Right cardiac atrium (tissue), 5 donors: ENCODE measurements at places on chromosomes 3 and 15.
A peak's percentile ranks its signal among the peaks of the same experiment; 100 is the strongest.

- DNase-seq = no peak
Measured at GRCh38 chr15:68302729-68303128, 25.2 kb downstream of the FEM1B start.

DNA sequence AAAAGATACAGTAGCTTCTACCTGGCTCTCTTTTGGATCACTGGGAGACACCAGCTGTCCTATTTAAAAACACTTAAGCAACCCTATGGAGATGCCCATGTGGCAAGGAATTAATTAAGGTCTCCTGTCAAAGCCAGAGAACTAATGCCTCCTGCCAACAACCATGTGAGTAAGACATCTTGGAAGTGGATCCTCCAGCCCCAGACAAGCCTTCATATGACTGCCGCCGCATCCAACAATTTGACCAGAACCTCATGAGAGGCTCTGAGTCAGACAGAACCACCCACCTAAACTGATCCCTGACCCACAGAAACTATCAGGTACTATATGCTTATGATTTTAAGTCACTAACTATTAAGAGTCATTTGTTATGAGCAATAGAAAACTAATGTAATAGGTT, 22.3 kb downstream of the IFT80 start:
- DNase-seq = no peak

- DNase-seq = no peak
Measured at GRCh38 chr3:184842433-184842832, 30.5 kb downstream of the VPS8 start.

- DNase-seq = no peak
Measured at GRCh38 chr15:76962337-76963013, 30.9 kb downstream of the RCN2 start.

DNA sequence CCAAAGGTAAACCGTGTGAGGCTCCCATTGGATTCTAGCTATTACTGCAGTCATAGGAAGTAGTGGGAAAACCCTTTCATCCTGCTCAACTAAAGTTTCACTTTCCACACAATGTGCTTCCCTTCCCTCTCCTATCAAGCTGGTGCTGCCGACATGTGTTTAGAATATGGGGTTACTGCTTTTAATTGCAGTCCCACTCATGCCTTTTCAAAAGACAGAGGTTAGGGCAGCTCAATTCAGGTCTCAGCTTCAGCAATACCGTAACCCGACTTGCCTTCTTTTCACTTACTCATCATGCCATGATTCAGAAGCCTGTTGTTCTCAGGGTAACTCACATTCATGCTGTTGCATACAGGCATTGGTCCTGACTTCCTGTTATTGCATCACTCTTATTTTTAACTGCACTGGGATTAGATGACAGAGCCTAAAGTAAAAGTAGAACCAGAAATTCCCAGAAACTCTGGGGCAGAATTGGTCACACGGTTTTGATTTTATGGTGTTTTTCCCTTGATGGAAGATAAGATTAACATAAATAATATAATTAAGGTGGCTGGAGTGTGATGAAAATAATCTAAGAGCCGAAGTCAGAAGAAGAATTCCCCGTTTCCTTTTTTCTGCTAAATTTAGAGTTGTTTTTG, 45.7 kb downstream of the C2CD4B start:
- no peak for DNase-seq

DNA sequence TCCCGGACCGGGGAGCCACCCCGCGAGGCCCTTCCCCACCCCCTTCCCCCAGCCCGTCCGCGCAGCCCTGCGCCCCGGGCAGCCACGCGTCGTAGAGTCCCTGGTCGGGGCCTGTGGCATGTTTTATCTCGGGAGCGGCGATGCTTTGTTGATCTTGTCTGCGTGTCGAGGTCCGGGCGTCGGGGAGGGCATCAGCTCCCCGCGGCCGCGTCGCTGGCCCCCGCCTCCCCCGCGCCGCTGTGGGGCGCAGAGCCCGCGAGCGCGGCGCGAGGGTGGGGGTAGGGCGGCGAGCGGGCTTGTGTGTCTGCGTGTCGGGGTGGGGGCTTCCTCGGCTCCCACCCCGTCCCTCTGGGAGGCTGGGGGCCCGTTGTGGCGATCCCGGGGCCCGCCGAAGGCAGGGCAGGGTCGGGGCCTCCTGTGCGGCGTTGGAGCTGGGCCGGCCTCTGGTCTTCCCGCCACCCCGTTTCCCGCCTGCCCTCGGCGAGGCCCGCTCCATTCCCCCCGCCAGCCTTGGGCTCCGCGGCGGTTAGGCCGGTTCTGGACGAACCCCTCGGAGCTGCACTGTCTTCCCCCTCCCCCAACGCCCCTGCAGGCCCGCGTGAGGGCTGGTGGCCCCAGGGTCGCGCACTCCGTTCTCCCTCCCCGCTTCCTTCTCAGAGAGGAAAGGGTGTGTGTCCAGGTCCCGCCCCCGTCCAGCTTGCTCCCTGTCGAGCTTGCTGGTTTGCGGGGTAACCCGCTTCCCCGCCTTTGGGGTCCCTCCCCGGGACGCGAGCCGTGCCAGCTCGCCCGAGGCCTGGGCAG, 695 bp downstream of the GMPS start:
- peak; percentile 87 for DNase-seq

DNA sequence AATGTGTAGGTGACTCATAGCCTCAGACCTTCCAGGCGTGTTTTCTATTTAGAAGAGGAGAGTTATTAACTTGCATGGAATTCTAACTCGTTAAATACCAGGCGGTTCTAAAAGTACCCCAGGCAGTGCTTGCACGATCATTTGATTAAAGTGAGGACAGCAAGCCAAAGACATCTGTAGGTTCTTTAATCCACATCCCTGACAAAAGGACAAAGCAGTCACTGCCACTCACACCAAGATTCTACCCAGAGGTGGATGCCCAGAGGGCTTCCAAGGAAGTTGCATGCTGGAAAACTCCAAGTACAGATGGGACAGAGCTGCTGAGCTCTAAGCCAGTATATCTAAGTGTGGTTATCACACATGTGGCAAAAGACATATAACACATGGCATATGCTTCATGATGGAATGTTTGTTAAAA, 372.1 kb downstream of the ROBO2 start:
- DNase-seq = no peak

GRCh38 chr15:58432401-58432800, 610 bp downstream of the LIPC start:
- no peak for DNase-seq

DNA sequence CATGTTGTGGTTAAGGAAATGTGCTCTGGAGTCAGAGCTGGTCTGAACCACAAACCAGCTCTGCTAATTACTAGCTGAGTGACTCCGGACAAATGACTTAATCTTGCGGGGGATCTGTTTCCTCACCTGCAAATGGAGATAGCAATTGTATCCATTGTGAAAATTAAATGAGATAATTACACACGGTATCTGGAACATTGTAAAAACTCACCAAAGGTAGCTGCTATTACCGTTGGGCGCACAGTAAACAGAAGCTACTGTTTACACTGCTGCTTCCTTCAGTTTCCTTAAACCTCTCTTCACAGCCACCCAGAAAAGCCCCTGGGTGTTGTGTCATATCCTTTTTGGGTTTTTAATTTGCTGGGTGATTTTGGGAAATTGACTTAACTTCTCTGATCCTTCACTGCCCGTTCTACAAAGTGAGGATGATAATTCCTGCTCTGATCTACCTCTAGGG, 107.8 kb downstream of the MEGF11 start:
- DNase-seq = no peak

GRCh38 chr3:174424656-174425055, 434.5 kb upstream of the NAALADL2 start:
- no peak for DNase-seq

GRCh38 chr15:43070249-43070648, 35.6 kb downstream of the UBR1 start:
- DNase-seq = no peak

GRCh38 chr15:70068783-70069565, 28.7 kb downstream of the TLE3 start:
- DNase-seq = no peak

- no peak for DNase-seq
Measured at GRCh38 chr3:111652492-111653180, 57.5 kb upstream of the ZBED2 start.

GRCh38 chr3:127585163-127585812, 5.2 kb downstream of the TPRA1 start:
- DNase-seq = no peak

DNA sequence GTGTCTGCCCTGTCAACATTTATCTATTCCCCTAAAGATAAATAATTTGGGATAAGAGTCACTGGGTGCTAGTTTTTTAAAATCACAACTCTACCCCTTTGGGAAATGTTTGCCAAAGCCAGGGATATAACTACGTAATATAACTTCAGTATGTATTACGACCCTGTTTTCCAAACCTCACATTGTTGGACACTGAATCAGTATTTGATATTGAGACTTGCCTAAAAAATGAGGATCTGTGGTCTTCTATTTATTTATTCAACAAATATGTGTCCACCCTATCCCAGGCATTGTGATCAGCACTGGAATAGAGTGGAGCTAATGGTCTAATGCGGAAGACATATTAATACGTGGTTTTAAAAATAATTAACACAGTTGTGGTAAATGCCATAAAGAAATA, 4.5 kb upstream of the MGA start:
- DNase-seq = no peak

GRCh38 chr15:79724804-79725203, 172.0 kb downstream of the MTHFS start:
- no peak for DNase-seq

DNA sequence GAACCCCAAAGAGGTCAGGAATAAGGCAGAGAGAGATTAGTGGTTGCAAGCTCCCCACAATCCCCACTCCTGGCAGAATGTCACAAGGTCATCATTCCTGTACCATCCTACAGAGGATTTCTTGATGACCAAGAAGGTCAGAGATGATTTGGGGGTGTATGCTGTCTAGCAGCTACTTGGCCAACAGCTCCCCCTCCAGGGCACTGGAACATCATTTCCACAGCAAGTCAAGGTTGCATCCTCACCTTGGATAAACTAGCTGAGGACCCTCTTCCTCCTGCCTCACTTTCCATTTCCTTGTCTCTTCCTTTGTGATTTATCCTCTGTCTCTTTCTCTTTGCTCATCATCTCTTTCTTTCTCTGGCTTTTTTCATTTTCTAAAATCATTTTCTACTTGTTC, 106.3 kb downstream of the PROS1 start:
- no peak for DNase-seq

GRCh38 chr3:33115024-33115768, 1.4 kb downstream of the CRTAP start:
- peak; percentile 77 for DNase-seq

DNA sequence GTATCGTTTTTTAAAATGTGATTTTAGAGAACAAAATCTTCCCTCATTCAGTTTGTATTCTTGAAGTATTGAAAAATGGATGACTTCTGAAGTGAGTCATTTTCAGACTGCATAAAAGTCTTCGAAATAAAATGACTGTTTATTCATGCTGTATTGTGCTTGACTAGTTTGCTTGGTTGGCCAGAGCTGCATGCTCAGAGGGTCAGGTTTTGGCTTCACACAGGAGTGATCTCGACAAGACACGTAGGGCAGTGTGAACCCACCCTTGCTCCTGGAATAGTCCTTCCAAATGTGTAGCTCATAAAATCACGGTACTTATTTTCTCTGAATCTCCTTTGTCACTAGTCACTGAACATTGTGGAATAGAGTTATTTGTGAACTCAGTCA, 73.3 kb downstream of the FNDC3B start:
- DNase-seq = no peak

GRCh38 chr3:12399226-12399625, 85.1 kb upstream of the TSEN2 start:
- DNase-seq = no peak

GRCh38 chr15:100338971-100339444, 2.8 kb downstream of the ADAMTS17 start:
- peak; percentile 65 for DNase-seq

GRCh38 chr3:127053026-127053425, 70.1 kb downstream of the PLXNA1 start:
- no peak for DNase-seq

GRCh38 chr3:20023623-20024405, 11.8 kb upstream of the PP2D1 start:
- peak; percentile 22 for DNase-seq

DNA sequence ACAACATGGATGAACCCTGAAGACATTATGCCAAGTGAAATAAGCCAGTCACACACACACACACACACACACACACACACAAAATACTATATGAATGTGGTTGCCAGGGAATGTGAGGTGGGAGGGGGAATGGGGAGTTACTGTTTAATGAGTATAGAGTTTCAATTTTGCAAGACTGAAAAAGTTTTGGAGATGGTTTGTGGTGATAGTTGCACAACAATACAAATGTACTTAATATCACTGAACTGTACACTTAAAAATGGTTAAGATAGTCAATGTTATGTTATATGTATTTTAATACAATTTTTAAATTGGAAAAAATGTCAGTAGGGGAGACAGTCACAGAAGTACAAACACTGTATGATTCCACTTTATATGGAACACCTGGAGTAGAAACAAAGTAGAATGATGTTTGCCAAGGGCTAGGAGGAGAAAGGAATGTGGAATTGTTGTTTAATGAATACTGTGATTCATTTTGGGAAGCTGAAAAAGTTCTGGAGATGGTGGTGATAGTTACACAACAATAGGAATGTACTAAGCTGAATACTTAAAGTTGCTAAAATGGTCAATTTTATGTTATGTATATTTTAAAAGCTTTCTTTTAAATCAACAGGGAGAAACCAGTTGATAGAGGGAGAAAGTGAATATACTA, 76.6 kb downstream of the RPL39L start:
- no peak for DNase-seq

GRCh38 chr3:152252755-152253154, 16.0 kb upstream of the MBNL1 start:
- no peak for DNase-seq

DNA sequence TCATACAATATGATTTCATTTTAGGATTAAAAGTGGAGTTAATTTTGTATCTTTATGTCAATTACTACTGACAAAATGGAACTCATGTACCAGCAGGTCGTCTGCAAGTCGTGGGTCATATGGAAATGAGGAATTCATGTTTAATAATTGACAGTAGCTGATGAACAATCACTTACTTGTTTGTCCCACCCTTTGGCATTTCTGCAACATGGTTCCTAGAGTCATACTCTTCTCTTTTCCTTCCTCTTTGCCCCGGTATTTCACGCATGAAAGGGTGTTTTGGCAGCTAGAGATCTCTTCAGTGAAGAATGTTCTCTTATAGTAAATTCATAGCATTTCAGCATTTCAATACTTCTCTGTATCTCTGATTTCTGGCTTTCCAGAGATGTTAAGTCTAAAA, 133.3 kb upstream of the SLC24A5 start:
- no peak for DNase-seq

- DNase-seq = no peak
Measured at GRCh38 chr3:138114431-138114918, 933 bp downstream of the DZIP1L start.

GRCh38 chr15:66644869-66645268, 57.2 kb upstream of the SMAD6 start:
- DNase-seq = no peak
